Stimulated activated CD8-positive, alpha-beta memory T cell treated with anti-CD3 and anti-CD28 coated beads, Interleukin-7, amount 100 ng/mL, for 24 hours (primary cell): ENCODE measurements at places on chromosomes 6 and 20.

DNA sequence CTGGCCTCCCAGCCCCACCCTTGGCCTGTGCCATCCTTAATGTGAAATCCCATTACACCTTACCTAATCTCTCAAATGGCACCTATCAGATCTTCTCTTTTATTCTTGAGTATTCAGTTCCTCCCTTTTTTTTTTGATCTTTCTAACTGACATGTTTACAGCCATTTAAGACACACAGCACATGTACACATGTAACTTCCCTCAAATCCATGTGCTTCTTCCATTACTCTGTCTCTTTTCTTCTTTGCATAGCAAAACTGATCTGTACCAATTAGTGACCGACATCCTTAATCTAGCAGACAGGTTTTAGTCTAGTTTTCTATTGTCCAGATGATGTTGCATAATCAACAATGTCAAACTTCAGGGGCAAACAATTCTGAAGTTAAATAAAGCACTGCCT lies 413.8 kb upstream of the FLRT3 start:
- DNase-seq = no peak

DNA sequence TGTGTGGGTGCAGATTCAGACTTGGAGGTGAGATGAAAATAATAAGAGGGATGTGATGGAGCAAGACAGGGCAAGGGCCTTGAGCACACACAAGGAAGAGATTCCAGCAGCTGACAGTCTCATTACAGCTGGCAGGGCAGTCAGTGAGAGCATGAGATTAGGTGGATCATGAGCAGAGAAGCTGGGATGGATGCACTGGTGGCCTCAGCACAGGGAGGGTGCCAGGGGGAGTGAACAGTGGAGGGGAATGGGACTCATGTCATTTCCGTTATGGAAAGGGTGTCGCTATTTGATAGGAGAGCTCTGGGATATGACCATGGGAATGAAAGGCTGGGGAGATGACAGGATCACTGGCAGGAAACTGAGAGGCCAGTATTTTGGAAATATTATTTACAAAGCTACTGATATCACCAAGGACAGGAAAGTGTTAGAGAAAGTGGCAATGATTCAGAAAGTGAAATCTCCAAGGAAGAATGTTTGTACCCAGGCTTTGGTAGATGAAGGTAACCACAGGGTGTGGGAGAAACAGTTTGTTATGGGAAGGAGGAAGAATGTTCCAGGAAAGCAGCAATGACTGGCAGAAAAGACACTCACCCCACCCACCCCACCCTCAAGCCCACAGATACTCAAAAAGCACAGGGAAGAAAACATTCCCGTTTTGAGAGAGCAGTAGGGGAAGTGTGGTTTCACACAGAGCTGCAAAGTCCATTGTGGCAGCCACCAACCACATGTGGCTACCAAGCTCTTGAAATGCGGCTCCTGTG lies 214.7 kb upstream of the PROKR2 start:
- no peak for DNase-seq

DNA sequence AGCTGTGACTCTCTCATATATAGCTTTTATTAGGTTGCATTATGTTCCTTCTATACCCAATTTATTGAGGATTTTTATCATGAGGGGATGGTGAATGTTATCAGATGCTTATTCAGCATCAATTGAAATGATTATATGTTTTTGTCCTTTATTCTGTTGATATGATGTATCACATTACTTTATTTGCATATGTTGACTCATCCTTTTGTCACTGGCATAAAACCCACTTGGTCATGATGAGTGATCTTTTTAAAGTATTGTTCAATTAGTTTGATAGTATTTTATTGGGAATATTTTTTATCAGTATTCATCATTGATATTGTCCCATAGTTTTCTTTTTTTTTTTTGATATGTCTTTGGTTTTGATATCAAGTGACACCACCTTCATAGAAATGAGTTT lies 529.9 kb downstream of the MMUT start:
- DNase-seq = no peak

GRCh38 chr6:52155791-52156576 lies 30.2 kb upstream of the IL17A start:
- no peak for DNase-seq

- no peak for DNase-seq
Measured at GRCh38 chr20:35117196-35117595, 24.6 kb upstream of the TRPC4AP start.
